Left lung (tissue), 14 donors: ENCODE measurements at places on chromosomes 1 and 21. TPM values are rescaled to one million over a fixed set of nuclear protein-coding genes. Genes with fewer than 3 reads are reported as not detected.

Gene B4GALT2
- total RNA-seq, result 39.1 TPM

GRCh38 chr1:109902204-109902985 is 8.3 kb upstream of the CSF1 start:
- no peak overlapping the region for H3K27ac ChIP-seq
- no peak for DNase-seq
- H3K4me1 ChIP-seq, result peaks cover 62% of the 10 kb centered on the region
- no peak overlapping the region for H3K4me3 ChIP-seq

DNA sequence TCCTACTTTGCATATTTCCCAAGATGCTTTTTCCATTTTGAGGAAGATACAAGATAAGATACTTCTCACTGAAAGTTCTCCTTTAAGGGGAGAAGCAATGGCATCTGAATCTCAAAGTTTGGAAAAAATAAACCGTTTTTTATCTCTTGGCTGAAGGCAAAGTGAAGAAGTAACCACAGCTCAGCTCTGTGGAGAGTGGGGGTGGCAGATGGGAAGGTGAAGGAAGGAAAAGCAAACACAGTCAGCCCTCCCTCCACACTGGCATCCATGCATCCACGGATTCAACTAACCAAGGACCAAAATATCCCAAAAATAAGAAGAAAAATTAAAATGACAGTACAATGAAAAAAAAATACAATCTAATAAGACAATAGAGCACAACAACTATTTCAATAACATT is 211.1 kb downstream of the RGS7 start:
- H3K27me3 ChIP-seq, result no peaks in the 10 kb centered on the region
- no peaks in the 10 kb centered on the region for H3K36me3 ChIP-seq
- DNase-seq, result no peak
- no peak overlapping the region for H3K27ac ChIP-seq
- H3K4me1 ChIP-seq, result no peaks in the 10 kb centered on the region
- H3K4me3 ChIP-seq, result no peak overlapping the region

- H3K27ac ChIP-seq, result no peak overlapping the region
- peaks cover 81% of the 10 kb centered on the region for H3K36me3 ChIP-seq
- DNase-seq, result no peak
- H3K27me3 ChIP-seq, result no peaks in the 10 kb centered on the region
Measured at GRCh38 chr21:33412832-33413519, 9.8 kb downstream of the IFNGR2 start.

- H3K4me3 ChIP-seq, result no peak overlapping the region
- no peaks in the 10 kb centered on the region for H3K36me3 ChIP-seq
- no peak for DNase-seq
- H3K4me1 ChIP-seq, result peaks cover 83% of the 10 kb centered on the region
- H3K27ac ChIP-seq, result peak overlapping the region; percentile 79
Measured at GRCh38 chr1:19439464-19440171, 45.7 kb downstream of the CAPZB start.

Gene XCL2
- 0.89 TPM for total RNA-seq

- peaks cover 7% of the 10 kb centered on the region for H3K4me1 ChIP-seq
- no peak overlapping the region for H3K27ac ChIP-seq
- H3K4me3 ChIP-seq, result peak overlapping the region; percentile 60
- no peaks in the 10 kb centered on the region for H3K27me3 ChIP-seq
Measured at GRCh38 chr1:234372011-234372757, 1.1 kb upstream of the COA6 start.

DNA sequence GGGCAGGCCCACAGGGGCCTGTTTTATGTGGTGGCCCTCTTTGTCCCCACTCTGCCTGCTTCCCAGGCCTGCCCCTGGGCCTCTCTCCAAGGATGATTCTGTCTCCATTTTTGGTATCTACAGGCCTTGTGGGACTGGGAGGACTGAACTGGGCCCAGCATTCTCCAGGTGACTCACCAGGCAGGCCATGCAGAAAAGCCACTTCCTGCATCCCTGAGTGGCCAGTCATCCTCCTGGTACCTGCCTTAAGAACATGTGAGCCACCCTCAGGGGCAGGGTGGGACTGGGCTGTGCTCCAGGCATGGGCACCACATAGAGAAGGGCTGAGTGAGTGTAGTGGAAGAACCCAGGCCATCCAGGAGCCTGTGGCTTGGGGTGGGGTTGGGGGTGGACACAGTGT is 20.0 kb upstream of the BCAR3 start:
- no peak overlapping the region for H3K4me3 ChIP-seq
- no peaks in the 10 kb centered on the region for H3K36me3 ChIP-seq
- no peaks in the 10 kb centered on the region for H3K27me3 ChIP-seq
- H3K27ac ChIP-seq, result no peak overlapping the region
- DNase-seq, result no peak

DNA sequence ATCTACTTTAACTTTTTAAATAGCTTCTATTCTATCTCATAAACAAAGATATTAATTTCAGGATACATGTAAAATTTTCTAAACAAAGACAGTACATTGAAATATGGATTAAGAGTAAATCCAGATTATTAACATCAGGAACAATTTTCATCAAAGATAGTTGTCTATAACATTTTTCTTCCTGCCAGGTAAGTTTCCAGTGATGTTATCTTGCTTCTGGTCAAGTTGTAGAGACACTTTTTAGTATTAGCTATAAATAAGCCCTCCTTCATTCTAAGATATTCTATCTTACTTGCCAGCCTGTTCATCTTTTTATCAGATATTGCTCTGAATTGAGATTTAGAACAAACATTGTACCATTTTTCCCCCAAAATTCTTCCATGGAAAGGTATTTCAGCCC is 94.4 kb upstream of the KCTD3 start:
- DNase-seq, result no peak
- H3K36me3 ChIP-seq, result no peaks in the 10 kb centered on the region
- no peaks in the 10 kb centered on the region for H3K4me1 ChIP-seq
- H3K4me3 ChIP-seq, result no peak overlapping the region

Gene LRRC38
- total RNA-seq, result not detected

Gene OR10J4
- not detected for total RNA-seq

DNA sequence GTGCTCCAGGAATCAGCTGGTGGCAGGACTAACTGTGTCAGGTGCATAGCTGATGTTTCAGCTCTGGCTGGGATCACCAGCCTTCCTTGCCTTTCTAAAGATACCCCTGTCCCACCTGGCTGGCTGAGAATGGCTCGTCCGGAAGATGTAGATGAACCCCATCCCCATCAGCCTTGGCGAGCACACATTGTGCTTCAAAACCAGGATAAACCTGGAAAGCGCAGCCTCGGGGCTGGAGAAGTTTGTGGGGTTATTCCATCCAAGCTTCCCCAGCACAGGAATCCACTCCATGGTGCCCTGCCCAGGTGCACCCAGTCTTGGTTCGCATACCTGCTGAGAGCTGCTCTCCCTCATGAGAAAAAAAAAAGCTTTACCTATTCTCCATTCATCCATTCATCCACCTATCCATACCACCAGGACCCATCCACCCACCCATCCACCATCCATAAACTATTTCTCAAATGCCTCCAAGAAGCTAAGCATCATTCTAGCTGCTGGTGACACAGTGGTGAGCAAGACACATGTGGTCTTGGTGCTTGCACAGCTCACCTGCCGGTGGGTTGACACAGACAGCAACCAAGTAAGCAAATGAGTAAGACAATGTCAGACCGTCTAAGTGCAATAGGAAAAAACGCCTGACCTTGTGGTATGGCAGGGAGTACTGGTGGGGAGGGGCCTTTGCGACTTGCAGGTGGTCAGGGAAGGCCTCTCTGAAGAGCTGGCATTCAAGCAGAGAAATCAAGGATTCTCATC is 94.0 kb downstream of the DMRTB1 start:
- no peaks in the 10 kb centered on the region for H3K36me3 ChIP-seq
- H3K4me1 ChIP-seq, result peaks cover 14% of the 10 kb centered on the region
- no peak overlapping the region for H3K4me3 ChIP-seq
- no peak overlapping the region for H3K27ac ChIP-seq
- H3K27me3 ChIP-seq, result no peaks in the 10 kb centered on the region

GRCh38 chr1:101996825-101997465 is at the start of gene OLFM3:
Gene OLFM3, minus strand, starts transcription at chr1:101996926.
- H3K4me1 ChIP-seq, result no peaks in the 10 kb centered on the region
- peaks cover 23% of the 10 kb centered on the region for H3K27me3 ChIP-seq
- DNase-seq, result no peak

DNA sequence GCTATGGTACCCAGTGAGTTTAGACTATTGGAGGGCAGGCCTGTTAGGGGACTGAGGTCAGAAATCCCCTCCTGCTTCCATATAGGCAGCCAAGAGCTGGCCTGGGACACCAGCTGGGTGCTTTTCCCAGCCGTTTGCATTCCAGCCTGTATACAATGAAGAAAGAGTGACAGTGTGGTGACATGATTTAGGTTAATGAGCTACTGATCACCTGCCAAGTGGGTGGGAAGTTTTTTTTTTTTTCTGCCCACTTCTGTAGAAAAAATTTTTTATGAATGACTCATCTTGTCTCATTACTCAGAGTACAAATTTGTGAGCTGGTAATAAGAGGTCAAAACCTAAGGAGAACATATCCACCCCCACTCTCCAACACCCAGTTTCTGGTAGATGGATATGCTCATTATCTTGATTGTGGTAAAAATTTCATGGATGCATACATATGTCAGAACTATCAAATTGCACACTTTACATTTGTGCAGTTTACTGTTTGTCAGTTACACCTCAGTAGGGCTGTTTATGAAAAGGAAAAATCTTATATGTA is 16.4 kb upstream of the CGN start:
- no peaks in the 10 kb centered on the region for H3K36me3 ChIP-seq
- no peaks in the 10 kb centered on the region for H3K27me3 ChIP-seq
- DNase-seq, result no peak
- H3K4me1 ChIP-seq, result peaks cover 7% of the 10 kb centered on the region

Gene LCE1C
- total RNA-seq, result not detected

Gene CHIA
- 1.5 TPM for total RNA-seq

GRCh38 chr1:38474738-38475623 is 384.6 kb downstream of the RRAGC start:
- DNase-seq, result no peak
- peaks cover 24% of the 10 kb centered on the region for H3K4me1 ChIP-seq
- peak overlapping the region; percentile 53 for H3K27ac ChIP-seq
- H3K4me3 ChIP-seq, result no peak overlapping the region
- no peaks in the 10 kb centered on the region for H3K36me3 ChIP-seq

DNA sequence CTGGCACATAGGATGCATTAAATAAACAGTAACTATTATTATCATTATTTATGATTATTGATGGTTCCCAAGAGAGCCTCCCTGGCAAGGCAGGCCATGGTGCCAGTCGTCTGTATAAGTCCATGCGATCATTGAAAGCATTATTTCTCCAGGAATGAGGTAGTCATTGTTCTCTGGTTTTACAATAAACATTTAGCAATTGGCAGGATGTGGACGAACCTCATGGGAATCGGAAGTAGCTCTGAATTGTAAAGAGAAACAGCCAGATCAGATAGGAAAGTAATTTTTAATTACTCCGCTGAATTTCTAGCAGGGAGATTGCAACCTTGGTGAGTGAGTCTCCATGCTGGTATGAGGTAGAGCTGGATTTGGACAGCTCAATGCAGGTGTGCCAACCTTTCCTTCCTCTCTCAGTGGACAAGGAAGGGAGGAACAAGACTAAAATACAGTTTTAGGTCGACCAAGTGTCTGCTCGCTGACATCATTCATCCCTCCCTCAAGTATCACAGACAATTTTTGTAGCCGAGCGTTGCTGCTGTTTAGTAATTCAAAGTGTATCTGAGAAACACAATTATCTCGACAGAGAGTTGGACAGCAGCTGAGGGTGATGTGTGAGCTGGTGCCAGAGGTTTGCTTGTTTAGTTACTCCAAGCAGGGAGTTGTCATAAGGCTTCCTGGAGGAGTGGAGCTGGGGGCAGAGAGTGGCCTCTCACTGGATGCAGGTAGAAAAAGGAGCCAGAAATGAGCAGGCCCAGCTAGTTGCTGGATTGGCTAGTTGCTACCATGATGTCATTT is 250.8 kb downstream of the KCNJ6 start:
- no peaks in the 10 kb centered on the region for H3K27me3 ChIP-seq
- no peaks in the 10 kb centered on the region for H3K36me3 ChIP-seq
- H3K4me3 ChIP-seq, result no peak overlapping the region
- H3K4me1 ChIP-seq, result no peaks in the 10 kb centered on the region

Gene IPP
- 13.0 TPM for total RNA-seq

- H3K4me1 ChIP-seq, result no peaks in the 10 kb centered on the region
- no peak for DNase-seq
- H3K27me3 ChIP-seq, result no peaks in the 10 kb centered on the region
- no peak overlapping the region for H3K27ac ChIP-seq
Measured at GRCh38 chr1:15469361-15469760, 6.5 kb upstream of the CELA2B start.

DNA sequence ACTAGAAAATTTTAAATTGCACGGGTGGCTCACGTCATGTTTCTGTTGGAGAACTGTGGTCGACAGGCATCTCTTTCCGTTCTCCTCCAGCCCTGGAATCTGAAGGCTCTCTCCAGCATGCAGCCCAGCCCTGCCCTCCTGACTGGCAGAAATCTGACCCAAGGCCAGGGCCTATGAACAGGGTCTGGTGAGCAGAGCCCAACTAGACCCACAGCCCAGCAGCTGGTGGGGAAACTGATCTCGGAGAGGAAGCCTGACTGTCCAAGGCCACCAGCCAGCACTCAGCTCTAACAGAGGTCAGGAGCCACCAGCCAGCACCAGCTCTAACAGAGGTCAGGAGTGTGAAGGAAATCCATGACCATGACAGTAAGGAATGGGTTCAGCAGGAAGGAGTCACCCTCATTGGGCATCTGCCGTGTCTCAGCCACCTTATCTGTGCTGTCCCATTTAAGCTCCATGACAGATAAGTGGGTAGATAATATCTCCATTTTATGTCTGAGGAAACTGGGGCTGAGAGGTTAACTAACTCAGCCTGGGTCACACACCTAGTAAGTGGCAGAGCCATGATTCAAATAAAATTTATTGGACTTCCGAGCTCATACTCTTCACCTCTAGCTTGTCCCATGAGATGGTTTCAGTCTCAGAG is 20.2 kb upstream of the PKP1 start:
- DNase-seq, result no peak
- H3K27me3 ChIP-seq, result no peaks in the 10 kb centered on the region
- no peak overlapping the region for H3K27ac ChIP-seq
- H3K4me1 ChIP-seq, result peaks cover 8% of the 10 kb centered on the region

Gene AADACL3
- not detected for total RNA-seq

DNA sequence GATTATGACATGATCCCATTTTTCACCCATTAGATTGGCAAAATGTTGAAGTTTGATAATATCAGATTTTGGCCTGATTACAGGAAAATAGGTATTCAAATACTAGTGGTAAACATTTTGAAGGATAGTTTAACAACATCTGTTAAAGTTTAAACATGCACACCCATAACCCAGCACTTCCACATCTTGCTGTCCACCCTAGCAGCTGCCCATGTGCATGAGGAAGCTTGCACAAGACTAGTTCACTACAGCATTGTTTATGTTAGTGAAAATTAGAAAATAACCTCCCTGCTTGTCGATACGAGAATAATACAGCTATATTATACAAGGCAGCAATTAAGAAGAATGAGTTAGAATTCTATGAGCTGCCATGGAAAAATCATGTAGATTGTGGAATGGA is 127.6 kb downstream of the C1orf21 start:
- no peak overlapping the region for H3K4me3 ChIP-seq
- H3K4me1 ChIP-seq, result no peaks in the 10 kb centered on the region
- DNase-seq, result no peak
- H3K27ac ChIP-seq, result no peak overlapping the region

GRCh38 chr1:84121360-84121759 is 22.7 kb upstream of the PRKACB start:
- H3K27ac ChIP-seq, result no peak overlapping the region
- H3K4me3 ChIP-seq, result no peak overlapping the region
- H3K27me3 ChIP-seq, result no peaks in the 10 kb centered on the region

GRCh38 chr1:95071539-95071938 is 1.2 kb downstream of the ALG14 start:
- no peak overlapping the region for H3K27ac ChIP-seq
- H3K4me1 ChIP-seq, result peaks cover 18% of the 10 kb centered on the region
- peak overlapping the region; percentile 47 for H3K4me3 ChIP-seq
- DNase-seq, result no peak
- no peaks in the 10 kb centered on the region for H3K36me3 ChIP-seq
- no peaks in the 10 kb centered on the region for H3K27me3 ChIP-seq
